CD4-positive, CD25-positive, alpha-beta regulatory T cell (primary cell): ENCODE measurements at places on chromosomes 13 and 19. TPM values are rescaled to one million over a fixed set of nuclear protein-coding genes. Genes with fewer than 3 reads are reported as not detected.

Gene IGFL1
- not detected for total RNA-seq

Gene C19orf85
- not detected for total RNA-seq

Gene EFNA2
- total RNA-seq, result not detected

DNA sequence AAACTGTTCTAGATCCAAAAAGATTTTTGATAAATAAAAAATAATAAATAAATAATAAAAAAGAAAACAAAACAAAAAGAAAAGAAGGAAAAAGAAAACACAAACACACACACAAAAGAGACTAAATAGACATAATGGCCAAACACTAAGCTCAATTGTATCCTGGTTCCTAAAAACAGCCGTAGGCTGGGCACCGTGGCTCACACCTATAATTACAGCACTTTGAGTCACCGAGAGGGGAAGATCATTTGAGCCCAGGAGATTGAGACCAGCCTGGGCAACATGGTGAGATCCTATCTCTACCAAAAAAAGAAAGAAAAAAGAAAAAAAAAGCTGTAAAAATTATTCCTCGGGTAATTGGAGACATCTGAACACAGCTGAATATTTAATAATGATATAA lies 8.9 kb downstream of the ETHE1 start:
- no peaks in the 10 kb centered on the region for H3K27me3 ChIP-seq
- H3K36me3 ChIP-seq, result no peaks in the 10 kb centered on the region
- H3K27ac ChIP-seq, result no peak overlapping the region
- H3K4me3 ChIP-seq, result no peak overlapping the region
- no peak for DNase-seq

- no peak overlapping the region for H3K4me3 ChIP-seq
- H3K4me1 ChIP-seq, result no peaks in the 10 kb centered on the region
- DNase-seq, result no peak
- no peaks in the 10 kb centered on the region for H3K36me3 ChIP-seq
These were observed 228.7 kb downstream of the COG6 start for GRCh38 chr13:39884166-39884565.

Gene CATSPERD
- total RNA-seq, result not detected

- no peak overlapping the region for H3K4me3 ChIP-seq
- peaks cover 21% of the 10 kb centered on the region for H3K4me1 ChIP-seq
- H3K27me3 ChIP-seq, result no peaks in the 10 kb centered on the region
- DNase-seq, result no peak
- H3K36me3 ChIP-seq, result no peaks in the 10 kb centered on the region
These were observed 18.5 kb upstream of the ATP11A start for GRCh38 chr13:112671359-112671758.

- peaks cover 13% of the 10 kb centered on the region for H3K4me1 ChIP-seq
- H3K27me3 ChIP-seq, result no peaks in the 10 kb centered on the region
- peak; percentile 51 for DNase-seq
- H3K4me3 ChIP-seq, result peak overlapping the region; percentile 84
These were observed 137.0 kb downstream of the KCNRG start for GRCh38 chr13:50152224-50152623.

Gene LYPD3
- 12.7 TPM for total RNA-seq

- H3K4me3 ChIP-seq, result no peak overlapping the region
- no peaks in the 10 kb centered on the region for H3K36me3 ChIP-seq
- no peaks in the 10 kb centered on the region for H3K27me3 ChIP-seq
- no peak for DNase-seq
- H3K27ac ChIP-seq, result no peak overlapping the region
These were observed 63.8 kb upstream of the RXFP2 start for GRCh38 chr13:31675440-31675953.

Gene LILRB3
- 4.1 TPM for total RNA-seq

- H3K27me3 ChIP-seq, result peaks cover 15% of the 10 kb centered on the region
- DNase-seq, result no peak
- H3K36me3 ChIP-seq, result no peaks in the 10 kb centered on the region
- no peak overlapping the region for H3K4me3 ChIP-seq
- H3K4me1 ChIP-seq, result peaks cover 29% of the 10 kb centered on the region
These were observed 3.2 kb downstream of the NPAS1 start for GRCh38 chr19:47022541-47023447.

Gene ELSPBP1
- total RNA-seq, result not detected

Gene SDHAF1
- total RNA-seq, result 11.8 TPM

Gene ACER1
- total RNA-seq, result 0.54 TPM

GRCh38 chr19:38964738-38965137 lies 10.8 kb downstream of the FBXO17 start:
- H3K4me3 ChIP-seq, result no peak overlapping the region
- no peaks in the 10 kb centered on the region for H3K36me3 ChIP-seq
- H3K4me1 ChIP-seq, result no peaks in the 10 kb centered on the region
- no peak overlapping the region for H3K27ac ChIP-seq

Gene OR7C2
- total RNA-seq, result not detected

DNA sequence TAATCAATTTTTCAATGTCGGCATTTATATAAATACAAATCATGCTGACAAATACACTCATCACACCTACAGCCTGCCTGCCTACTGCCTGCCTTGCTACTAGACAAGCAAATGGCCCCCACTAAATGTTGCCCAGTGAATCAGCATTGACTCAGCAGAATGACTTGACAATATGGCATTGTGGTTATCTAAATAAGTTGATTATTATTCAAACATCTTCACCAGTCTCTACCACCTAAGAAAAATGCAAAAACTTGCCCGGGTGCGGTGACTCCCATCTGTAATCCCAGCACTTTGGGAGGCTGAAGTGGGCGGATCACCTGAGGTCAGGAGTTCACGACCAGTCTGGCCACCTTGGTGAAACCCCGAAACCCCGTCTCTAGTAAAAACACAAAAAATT lies 296.1 kb downstream of the PCDH9 start:
- H3K27me3 ChIP-seq, result no peaks in the 10 kb centered on the region
- DNase-seq, result no peak
- no peaks in the 10 kb centered on the region for H3K36me3 ChIP-seq
- no peak overlapping the region for H3K27ac ChIP-seq
- H3K4me3 ChIP-seq, result no peak overlapping the region
- no peaks in the 10 kb centered on the region for H3K4me1 ChIP-seq

Gene KL
- not detected for total RNA-seq

Gene THAP8
- 2.9 TPM for total RNA-seq

GRCh38 chr13:97242755-97243497 lies 20.8 kb downstream of the MBNL2 start:
- H3K27me3 ChIP-seq, result no peaks in the 10 kb centered on the region
- H3K4me3 ChIP-seq, result no peak overlapping the region
- no peaks in the 10 kb centered on the region for H3K36me3 ChIP-seq
- no peak overlapping the region for H3K27ac ChIP-seq
- no peak for DNase-seq
- H3K4me1 ChIP-seq, result peaks cover 8% of the 10 kb centered on the region

GRCh38 chr19:57719901-57720519 lies 7.4 kb downstream of the ZNF671 start:
- no peak overlapping the region for H3K4me3 ChIP-seq
- no peak for DNase-seq
- no peak overlapping the region for H3K27ac ChIP-seq
- peaks cover 40% of the 10 kb centered on the region for H3K36me3 ChIP-seq

- peak overlapping the region; percentile 72 for H3K27ac ChIP-seq
- peak overlapping the region; percentile 65 for H3K4me3 ChIP-seq
- peak; percentile 58 for DNase-seq
These were observed 28.1 kb downstream of the RANBP3 start for GRCh38 chr19:5949792-5950305.

DNA sequence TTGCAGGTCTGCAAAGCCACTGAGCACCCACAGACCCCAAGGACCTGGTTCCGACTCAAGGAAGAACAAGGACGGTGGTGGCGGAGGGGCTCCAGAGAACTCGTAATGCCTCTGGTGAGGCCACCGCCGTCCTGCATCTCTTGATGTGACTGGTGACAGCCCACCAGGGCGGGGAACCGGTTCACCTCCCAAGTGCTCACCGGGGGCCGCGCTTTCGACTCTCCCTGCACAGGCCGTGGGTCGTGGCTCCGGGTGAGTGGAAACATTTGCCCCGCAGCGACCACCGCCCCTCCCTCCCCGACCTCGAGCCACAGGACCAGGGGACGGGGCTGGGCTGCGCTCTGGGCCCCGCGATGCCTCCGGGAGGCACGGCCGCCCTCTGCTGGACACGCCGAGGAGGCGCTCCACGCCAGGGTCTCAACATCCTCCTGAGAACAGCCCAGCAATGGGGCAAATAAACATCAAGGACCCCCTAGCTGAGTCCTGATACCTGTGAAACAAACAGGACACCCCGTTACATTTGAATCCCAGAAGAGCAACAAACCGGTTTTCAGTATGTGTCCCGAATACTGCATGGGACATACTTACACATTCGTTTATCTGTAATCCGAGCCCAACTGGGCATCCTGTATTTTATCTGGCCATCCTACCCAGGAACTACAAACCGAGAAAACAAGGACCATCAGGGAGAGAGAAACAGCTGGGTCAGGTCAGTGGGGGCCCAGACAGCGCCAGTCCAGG lies 3.9 kb upstream of the PLPP2 start:
- H3K27ac ChIP-seq, result no peak overlapping the region
- H3K4me1 ChIP-seq, result peaks cover 11% of the 10 kb centered on the region
- peaks cover 4% of the 10 kb centered on the region for H3K27me3 ChIP-seq
- no peaks in the 10 kb centered on the region for H3K36me3 ChIP-seq
- H3K4me3 ChIP-seq, result no peak overlapping the region
- DNase-seq, result peak; percentile 20

Gene COL4A1
- not detected for total RNA-seq

Gene CYP4F12
- total RNA-seq, result not detected

- no peak overlapping the region for H3K4me3 ChIP-seq
- H3K27me3 ChIP-seq, result no peaks in the 10 kb centered on the region
- no peak overlapping the region for H3K27ac ChIP-seq
- H3K36me3 ChIP-seq, result no peaks in the 10 kb centered on the region
These were observed 20.5 kb downstream of the UGGT2 start for GRCh38 chr13:96032717-96033116.

Gene IL27RA
- 51.9 TPM for total RNA-seq

GRCh38 chr13:43805681-43806128 lies 18.9 kb upstream of the ENOX1 start:
- no peak overlapping the region for H3K27ac ChIP-seq
- DNase-seq, result no peak
- H3K27me3 ChIP-seq, result peaks cover 4% of the 10 kb centered on the region
- no peak overlapping the region for H3K4me3 ChIP-seq

DNA sequence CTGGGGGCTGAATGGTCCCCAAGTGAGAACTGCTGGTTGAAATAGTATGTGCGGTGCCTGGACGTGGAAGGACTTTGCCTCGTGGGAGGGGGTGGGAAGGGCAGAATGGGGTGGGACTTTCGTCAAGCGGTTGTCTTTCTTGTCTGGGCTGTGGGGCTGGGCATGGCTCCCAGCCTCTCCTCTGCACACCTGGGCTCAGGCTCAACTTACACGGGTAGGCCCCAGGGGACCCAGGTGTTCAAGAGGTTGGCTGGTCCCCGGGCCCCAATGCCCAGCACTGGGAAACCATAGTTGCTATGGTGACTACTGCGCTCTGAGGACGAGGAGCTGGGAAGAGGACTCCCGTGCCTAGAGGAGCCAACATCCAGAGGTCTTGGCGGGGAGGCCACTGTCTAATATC lies 7.3 kb downstream of the NWD1 start:
- H3K27ac ChIP-seq, result no peak overlapping the region
- no peaks in the 10 kb centered on the region for H3K4me1 ChIP-seq
- no peaks in the 10 kb centered on the region for H3K27me3 ChIP-seq

DNA sequence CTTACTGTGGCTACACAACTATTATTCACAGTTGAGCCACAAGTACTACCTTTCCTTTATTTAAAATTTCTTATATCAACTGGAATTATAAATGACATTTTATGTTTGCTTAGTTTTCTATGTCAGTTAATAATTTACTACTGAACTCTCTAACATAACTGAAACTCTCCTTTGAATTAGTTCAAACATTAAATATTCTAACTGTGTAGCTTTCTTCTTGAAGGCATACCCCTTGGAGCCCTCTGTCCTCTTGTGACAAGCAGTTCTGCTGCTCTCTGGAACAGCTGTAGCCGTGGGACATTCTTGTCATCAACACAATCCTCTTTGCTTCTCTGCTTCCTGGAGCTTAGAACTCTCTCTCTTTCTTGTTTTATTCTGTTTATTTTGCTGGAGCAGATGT lies 244.8 kb downstream of the NHLRC3 start:
- no peaks in the 10 kb centered on the region for H3K4me1 ChIP-seq

- no peaks in the 10 kb centered on the region for H3K4me1 ChIP-seq
- no peaks in the 10 kb centered on the region for H3K27me3 ChIP-seq
- no peaks in the 10 kb centered on the region for H3K36me3 ChIP-seq
- no peak overlapping the region for H3K27ac ChIP-seq
- no peak for DNase-seq
- H3K4me3 ChIP-seq, result no peak overlapping the region
These were observed 13.4 kb downstream of the SERP2 start for GRCh38 chr13:44386913-44387556.

Gene KASH5
- total RNA-seq, result not detected

DNA sequence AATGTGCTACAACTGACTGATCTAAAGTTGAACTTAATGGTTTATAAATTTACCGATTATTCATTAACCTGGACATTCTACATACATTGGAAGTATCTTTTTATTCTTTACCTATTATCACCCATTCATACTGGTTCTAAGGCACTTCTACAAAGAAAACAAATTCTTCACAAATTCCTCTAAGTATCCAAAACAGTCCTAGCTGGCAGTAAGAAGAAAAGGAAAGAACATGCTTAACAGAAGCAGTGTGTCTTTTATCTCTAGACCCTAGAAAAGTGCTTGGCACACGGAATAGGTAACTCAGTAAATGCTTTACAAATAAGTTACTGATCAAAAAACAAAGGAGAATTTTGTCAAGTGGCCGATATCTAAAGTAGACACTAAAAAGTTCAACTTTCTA lies 32.8 kb downstream of the TSC22D1 start:
- H3K36me3 ChIP-seq, result peaks cover 2% of the 10 kb centered on the region
- no peaks in the 10 kb centered on the region for H3K27me3 ChIP-seq
- no peak overlapping the region for H3K4me3 ChIP-seq
- DNase-seq, result no peak
